ENCODE measurements at places on chromosomes 7 and 10. TPM values are rescaled to one million over a fixed set of nuclear protein-coding genes. Genes with fewer than 3 reads are reported as not detected.

The SAP25 gene
- 71.9 TPM for polyA plus RNA-seq

DNA sequence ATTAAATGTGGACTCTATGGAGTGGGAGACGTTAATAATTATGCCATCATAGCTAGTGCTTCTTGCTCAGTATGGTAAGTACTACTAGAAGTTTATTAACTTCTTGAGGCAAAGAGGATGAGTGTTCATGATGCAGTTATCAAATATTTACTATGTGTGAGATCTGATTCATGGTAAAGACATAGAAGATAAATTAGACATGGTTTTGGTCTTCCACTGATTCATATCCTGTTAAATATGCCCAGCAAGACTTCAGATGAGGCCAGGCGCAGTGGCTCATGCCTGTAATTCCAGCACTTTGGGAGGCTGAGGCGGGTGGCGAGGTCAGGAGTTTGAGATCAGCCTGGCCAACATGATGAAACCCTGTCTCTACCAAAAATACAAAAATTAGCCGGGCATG lies 547.1 kb upstream of the ANKRD30A start:
- no peak for DNase-seq

DNA sequence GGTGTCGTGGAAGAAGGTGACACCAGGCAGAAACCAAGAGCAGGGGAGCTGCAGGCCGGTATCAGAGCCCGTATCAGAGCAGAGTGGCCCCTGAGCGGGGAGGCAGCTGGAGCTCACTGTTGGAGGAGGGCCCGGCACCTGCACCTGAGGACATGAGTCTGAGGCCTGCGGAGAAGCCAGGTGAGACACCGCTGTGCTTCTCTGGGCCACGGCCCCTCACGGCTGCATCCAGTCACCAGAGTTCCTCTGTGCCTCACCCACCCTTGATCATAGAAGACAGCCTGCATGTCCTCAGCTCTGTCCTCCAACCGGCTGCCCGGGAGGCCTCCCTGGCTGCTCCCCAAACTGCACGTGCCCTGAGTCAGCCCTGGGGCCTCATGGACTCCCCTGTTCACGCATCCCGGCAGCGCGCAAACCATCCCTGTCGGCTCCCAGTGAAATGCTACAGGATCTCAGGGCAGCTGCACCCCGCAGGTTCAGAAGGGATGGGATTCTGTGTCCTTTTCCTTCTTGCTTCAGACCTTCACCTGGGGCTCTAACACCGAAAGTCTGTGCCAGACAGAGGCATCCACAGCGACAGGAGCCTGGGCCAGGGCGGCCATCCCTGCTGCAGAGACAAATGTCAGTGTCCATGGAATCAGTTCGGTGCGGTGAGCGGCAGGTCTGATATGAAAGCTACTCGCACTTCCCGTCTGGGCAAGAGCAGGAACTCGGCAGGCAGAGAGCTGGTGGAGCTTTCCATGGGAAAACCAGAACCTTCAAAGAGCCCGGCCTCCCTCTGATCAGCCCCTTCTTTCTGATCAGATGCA lies 111.9 kb upstream of the FAM20C start:
- no peak for DNase-seq

DNA sequence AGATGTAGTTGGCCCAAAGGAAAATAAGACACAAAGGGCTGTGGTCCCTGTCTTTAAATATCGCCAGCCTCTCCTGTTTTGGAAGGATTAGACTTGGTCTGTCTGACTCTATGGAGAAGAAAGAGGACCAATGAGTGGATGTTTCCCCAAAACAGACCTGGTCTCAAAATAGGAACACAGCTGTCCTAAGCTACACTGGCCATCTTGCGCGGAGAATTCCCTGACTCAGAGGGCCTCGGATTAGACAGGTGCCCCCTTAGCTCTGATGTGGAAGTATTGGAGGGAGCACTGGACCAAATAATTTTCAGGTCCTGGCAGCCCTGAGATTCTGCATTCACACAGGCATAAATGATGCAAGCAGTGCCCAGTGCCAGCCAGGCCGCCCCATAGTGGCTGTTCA lies 56.1 kb downstream of the CHST15 start:
- DNase-seq, result no peak

- DNase-seq, result no peak
Observed at GRCh38 chr7:41885748-41886147, 182.9 kb upstream of the INHBA start.

GRCh38 chr10:44923611-44924010 lies 12.5 kb downstream of the TMEM72 start:
- DNase-seq, result no peak

DNA sequence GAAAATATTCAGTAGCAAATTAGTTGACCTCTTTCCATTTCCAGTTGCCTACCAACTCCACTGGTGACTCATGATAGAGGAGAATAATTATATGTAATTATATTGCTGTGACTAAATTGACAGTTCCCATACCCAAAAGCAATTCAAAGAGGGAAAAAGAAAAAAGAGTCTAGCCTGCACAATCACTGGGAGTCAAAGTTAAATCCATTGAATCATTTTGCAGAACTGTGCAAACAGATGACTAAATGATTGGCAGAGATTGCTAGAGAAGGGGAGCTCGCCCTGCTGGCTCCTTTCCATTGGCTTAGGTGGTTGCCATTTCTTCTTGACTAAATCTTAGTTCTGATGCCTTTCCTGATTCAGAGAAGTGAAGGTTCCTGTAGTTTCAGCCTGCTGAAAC lies 1228.6 kb upstream of the SORCS1 start:
- no peak for DNase-seq

GRCh38 chr7:148419856-148420832 lies 170.4 kb upstream of the C7orf33 start:
- DNase-seq, result no peak

DNA sequence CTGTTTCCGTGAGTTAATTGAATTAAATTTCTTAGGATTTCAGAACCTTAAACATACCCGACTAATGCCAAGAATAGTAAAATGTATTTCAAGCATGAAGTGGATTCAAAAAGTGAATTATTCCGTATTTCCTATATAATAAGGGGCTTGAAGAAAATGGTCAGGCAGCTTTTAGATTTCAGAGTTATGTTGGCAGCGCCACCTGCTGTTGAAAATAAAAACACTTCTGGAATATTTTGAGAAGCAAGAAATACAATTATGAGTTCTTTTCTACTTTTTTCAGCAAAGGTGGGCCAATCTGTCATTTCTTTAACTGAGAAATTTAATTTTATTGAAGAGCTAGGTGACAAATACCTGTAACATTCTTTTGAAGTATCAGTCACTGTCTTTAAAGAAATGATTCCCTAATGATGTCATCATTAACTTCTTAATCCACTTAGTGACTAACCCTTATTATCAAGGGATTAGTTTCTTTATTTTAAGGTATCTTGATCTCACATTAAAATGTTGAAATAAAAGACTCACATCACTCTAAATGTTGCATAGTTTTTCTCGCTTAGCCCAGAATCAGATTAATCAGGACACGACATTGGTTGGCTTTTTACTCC lies 36.6 kb upstream of the AGR3 start:
- DNase-seq, result peak; percentile 60
